ENCODE measurements at places on chromosomes 3 and 15. TPM values are rescaled to one million over a fixed set of nuclear protein-coding genes. Genes with fewer than 3 reads are reported as not detected.

The MOBP gene
- total RNA-seq: not detected

The TF gene
- under 0.01 TPM for total RNA-seq

The NPAP1 gene
- not detected for total RNA-seq

The NEK10 gene
- 10.9 TPM for total RNA-seq

The MUC20 gene
- total RNA-seq: 0.65 TPM

Measured in hair follicle dermal papilla cell (primary cell).